Activated naive CD4-positive, alpha-beta T cell (primary cell): ENCODE measurements at places on chromosomes 1 and 21.

- no peak for DNase-seq
These were observed 40.2 kb upstream of the MACF1 start for GRCh38 chr1:39164256-39164655.

GRCh38 chr1:1178794-1179331 lies 5.2 kb downstream of the TTLL10 start:
- no peak for DNase-seq

DNA sequence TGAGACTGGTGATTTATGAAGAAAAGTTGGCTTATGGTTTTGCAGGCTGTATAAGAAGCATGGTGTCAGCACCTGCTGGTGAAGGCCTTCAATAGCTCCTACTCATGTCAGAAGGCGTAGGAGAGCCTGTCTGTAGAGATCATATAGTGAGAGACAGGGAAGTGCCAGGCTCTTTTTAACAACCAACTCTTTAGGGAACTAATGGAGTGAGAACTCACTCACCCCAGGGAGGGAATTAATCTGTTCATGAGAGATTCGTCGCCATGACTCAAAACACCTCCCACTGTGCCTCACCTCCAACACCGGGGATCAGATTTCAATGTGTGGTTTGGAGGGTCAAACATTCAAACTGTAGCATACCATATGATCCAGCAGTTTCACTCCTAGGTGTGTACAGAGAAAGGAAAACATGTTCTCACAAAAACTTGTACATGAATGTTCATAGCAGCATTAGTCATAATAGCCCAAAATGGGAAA lies 72.6 kb downstream of the TTC3 start:
- no peak for DNase-seq

- DNase-seq: no peak
These were observed 37.6 kb downstream of the MRPL37 start for GRCh38 chr1:54237586-54237985.

DNA sequence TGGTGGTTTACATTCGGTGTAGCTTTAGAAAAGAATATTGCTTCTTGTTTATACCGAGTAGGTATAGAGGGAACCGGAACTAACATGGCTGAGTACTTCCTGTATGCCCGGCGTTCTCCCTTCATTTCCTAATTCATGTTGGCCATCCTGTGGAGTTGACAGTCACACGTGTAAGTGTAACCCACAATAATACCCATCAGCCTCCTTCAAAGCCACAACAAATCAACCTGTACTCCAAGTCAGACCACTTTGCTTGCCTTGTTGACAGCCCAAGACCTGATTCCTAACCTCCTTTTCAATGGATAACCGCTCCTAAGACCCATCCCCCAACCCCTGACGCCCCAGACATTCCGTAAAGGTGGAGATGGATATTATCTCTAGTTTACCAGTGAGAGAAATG lies 42.1 kb downstream of the UBE2U start:
- DNase-seq: no peak

DNA sequence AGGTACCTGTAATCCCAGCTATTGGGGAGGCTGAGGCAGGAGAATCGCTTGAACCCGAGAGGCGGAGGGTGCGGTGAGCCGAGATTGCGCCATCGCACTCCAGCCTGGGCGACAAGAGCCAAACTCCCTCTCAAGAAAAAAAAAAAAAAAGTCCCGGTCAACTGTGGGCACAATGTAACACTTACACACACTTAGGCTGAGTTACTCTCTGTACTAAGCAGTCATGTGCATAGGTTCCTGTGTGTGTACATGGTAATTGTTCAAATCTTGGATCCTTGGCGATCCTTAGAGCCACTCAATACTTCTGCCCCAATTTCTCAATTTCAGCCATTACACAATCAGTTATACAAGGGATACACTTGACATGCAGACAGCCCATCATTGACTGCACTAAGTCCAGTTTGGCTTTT lies 11.6 kb downstream of the SDCCAG8 start:
- DNase-seq: no peak

DNA sequence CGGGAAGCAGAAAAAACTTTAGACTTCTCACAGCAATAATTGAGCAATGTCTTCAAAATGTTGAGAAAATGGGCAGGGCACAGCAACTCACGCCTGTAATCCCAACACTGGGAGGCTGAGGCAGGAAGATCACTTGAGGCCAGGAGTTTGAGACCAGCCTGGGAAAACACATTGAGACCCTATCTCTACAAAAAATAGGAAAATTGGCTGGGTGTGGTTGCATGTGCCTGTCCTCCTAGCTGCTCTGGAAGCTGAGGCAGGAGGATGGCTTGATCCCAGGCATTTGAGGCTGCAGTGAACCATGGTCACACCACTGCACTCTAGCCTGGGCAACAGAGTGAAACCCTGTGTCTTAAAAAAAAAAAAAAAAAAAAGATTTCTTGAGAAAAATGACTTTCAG lies 7.8 kb upstream of the ZFP69 start:
- no peak for DNase-seq

DNA sequence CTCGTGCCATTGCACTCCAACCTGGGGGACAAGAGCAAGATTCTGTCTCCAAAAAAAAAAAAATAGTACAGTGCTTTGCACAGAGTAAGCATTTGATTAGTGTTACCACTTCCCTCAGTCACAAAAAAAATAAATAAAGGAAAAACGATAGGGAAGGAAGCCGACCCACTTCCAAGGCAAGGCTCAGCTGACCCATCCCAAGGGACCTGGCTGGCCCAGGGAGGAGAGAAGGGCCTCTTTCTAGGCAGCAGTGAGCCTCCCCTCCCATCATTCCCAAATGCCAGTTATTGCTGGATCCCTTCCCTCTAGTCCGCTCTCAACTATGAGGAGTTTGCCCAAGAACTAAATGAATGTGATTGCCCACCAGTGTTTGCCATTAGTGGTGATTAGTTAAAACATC lies 77.8 kb downstream of the TMEM53 start:
- no peak for DNase-seq

- no peak for DNase-seq
These were observed 176.0 kb downstream of the GABPA start for GRCh38 chr21:25910809-25911208.

- no peak for DNase-seq
These were observed 11.8 kb upstream of the TMEM39B start for GRCh38 chr1:32060914-32061313.

- DNase-seq: no peak
These were observed 157.6 kb upstream of the LMO4 start for GRCh38 chr1:87170931-87171598.

- DNase-seq: no peak
These were observed 9.2 kb upstream of the BEND5 start for GRCh38 chr1:48785869-48786268.

DNA sequence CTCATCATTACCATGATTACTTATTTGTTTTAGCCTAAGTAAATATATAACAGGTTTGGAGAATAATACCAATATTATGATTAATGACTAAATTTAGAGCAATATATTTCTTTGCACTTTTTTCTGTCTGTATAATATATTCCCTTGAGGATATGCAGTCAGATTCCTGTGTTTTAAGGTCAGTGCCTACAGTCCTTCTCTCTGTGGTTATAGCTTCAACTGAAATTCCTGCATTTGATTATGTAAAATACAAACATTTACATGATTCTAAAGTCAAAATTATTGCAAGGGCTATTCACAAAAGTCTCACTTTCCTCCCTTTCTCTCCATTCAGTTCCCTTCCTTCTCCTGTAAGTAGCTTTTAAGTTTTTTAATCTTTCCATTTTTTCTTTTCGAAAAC lies 142.9 kb upstream of the COL6A1 start:
- DNase-seq: no peak

- DNase-seq: no peak
These were observed 11.5 kb downstream of the TRIM46 start for GRCh38 chr1:155184835-155185782.

- DNase-seq: no peak
These were observed 319.4 kb downstream of the BRINP2 start for GRCh38 chr1:177490036-177490639.

GRCh38 chr1:205680073-205680851 lies at the start of gene SLC45A3:
Gene SLC45A3 (minus strand): TSS chr1:205680509. CDS start chr1:205664656, 15,853 bp downstream.
- DNase-seq: peak; percentile 22

- DNase-seq: no peak
These were observed 140.9 kb upstream of the ARHGEF16 start for GRCh38 chr1:3313576-3313950.

GRCh38 chr1:74570797-74571492 lies 58.5 kb upstream of the LRRC53 start:
- no peak for DNase-seq

DNA sequence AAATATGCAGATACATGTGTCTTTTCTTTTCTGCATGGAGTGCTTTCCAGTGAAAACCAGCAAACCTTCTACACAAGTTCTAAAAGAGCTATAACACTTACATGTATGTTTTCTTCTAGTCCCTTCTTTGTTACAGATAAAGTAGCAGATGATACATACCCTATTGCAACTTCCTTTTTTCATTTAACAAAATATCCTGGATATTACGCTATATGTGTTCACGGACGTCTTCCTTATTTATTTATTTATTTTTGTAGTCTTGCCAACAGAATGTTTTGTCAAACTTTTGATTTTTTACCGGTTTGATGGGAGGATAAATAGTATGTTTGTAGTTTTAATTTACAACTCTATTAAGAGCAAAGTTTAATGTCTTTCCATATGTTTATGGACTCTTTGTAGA lies 5.2 kb upstream of the GALNT2 start:
- DNase-seq: no peak

DNA sequence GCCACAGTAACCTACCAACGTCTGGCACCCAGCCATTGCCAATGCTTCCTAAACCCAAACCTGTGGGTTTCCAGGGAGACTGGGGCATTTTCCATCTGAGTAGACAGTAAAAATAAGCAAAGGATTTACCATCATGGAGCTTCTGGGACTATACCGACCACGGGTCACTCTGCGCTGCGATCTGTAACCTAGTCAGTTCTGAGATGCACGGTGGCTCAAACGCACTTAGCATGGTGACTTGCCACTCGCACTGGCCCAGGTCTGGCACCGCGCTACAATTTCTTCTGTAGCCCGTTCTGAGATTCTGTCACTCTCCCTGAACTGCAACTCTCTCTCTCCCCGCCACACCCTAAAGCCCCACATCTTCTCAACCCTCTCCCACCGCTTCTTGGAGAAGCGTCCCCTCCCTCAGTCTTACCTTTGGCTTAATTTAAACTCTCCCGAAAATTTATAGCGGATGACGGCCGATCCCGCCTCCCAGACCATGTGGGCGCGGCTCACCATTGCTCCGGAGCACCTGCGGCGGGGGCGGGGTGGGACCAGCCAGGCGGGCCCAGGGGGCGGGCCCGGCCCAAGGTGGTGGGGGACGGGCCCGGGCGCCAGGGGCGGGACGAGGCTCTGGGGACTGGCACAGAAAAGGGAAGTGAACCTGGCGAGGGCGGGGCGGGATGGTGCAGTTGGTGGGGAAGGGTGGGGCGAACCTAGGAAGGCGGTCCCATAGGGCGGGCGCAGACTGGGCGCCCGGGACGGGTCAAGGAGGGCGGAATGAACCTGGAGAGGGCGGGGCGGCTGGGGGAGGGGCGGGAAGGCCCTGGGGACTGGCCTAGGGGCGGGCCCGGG lies 493 bp upstream of the MAP3K21 start:
- peak; percentile 77 for DNase-seq

DNA sequence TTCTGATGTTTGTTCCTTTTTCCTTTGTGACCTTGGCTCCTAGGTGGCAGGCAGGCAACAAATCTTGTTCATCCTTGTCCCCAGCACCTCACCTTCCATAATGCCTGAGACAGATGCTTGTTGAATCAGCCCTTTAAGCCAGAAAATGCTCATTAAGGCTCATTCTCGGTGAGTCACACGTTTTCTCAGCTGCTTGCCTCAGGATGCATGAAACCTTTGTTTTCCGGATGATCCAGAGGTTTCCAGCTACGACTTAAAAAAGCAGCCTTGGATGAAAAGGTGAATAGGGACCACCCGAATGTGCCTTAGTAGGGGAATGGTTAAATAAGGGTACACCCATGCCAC lies 4.6 kb upstream of the ATP13A2 start:
- no peak for DNase-seq

DNA sequence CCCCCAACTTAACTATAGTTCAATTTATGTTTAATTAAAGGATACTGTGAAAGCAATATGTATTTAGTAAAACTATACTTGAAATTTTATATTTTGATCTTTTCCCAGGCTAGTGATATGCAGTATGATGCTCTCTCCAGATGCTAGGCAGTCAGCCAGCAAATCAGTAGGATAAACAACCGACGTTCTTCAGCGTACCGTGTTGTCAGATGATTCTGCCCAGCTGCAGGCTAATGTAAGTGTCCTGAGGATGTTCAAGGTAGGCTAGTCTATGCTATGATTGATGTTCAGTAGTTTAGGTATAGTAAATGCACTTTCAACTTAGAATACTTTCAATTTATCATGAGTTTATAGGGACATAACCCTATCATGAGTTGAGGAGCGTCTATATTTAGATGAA lies 762.6 kb downstream of the MRPL39 start:
- no peak for DNase-seq

DNA sequence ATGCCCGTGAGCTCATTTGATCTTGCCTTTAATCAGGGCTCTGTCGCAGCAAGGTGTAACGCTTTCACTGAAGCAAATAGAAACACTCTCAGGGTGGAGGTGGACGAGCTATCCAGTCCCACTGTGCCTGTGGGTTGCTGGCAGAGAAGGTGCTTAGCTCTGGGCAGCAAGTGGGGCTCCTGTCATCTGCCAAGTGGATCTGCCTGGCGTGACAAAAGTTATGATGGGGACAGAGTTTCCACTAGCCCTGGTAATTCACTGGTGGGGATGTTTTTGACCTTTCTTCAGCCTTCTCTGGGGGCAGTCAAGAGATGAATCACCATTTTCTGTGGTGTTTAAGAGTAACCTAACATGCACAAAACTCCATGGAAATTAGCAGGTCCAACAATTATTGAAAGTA lies 71.3 kb upstream of the EDEM3 start:
- DNase-seq: no peak

- DNase-seq: no peak
These were observed 708 bp downstream of the PRDM2 start for GRCh38 chr1:13700521-13701270.
